ENCODE measurements at places on chromosomes 5 and 9.

- no peaks in the 10 kb centered on the region for H3K4me1 ChIP-seq
- no peaks in the 10 kb centered on the region for H3K36me3 ChIP-seq
- no peak overlapping the region for H3K27ac ChIP-seq
- no peak for DNase-seq
- no peaks in the 10 kb centered on the region for H3K27me3 ChIP-seq
Measured at GRCh38 chr5:174412941-174413340, 311.4 kb upstream of the MSX2 start.

- no peak overlapping the region for H3K4me3 ChIP-seq
- no peaks in the 10 kb centered on the region for H3K4me1 ChIP-seq
- no peaks in the 10 kb centered on the region for H3K27me3 ChIP-seq
Measured at GRCh38 chr5:166018716-166019115, 2272.7 kb upstream of the WWC1 start.

DNA sequence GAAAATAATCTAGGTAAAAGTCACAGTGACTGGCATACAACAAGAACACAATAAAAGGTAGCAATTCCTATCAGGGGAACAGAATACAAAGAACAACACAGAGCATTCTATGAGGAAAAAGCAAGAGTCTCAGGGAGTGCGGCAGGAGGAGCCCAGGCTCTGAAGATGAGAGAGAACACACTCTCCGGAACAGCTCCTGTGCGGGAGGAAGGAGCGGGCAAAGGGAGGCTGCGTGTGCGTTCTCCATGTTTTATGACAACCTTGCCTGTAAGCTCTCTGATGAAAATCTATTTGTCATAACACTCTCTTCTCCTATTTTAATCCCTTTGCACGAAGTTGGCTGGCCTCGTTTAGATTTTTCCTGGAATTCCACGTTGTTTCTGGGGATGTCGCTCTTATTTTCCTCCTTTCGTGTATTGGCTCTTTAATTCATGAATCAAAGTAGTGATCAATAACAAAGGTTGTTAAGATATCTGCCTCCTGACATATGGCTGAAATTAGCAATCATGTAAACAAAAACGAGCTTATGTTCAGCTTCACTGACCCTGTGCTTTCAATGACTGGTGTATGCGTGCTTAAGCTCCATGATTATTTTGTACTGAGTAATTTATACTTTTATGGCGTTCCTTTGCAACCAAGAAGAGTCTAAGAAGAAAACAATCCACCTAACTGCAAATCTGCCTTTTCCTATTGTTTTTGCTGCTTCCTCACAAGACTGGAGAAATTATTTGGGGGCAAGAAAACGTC is 109.5 kb downstream of the MYO10 start:
- no peaks in the 10 kb centered on the region for H3K36me3 ChIP-seq
- DNase-seq = no peak
- no peak overlapping the region for H3K27ac ChIP-seq
- no peaks in the 10 kb centered on the region for H3K4me1 ChIP-seq
- H3K27me3 ChIP-seq = no peaks in the 10 kb centered on the region
- H3K4me3 ChIP-seq = no peak overlapping the region

- no peak overlapping the region for H3K27ac ChIP-seq
- no peak overlapping the region for H3K4me3 ChIP-seq
- H3K36me3 ChIP-seq = no peaks in the 10 kb centered on the region
- no peaks in the 10 kb centered on the region for H3K4me1 ChIP-seq
Measured at GRCh38 chr5:164360589-164360988, 855.2 kb downstream of the MAT2B start.

DNA sequence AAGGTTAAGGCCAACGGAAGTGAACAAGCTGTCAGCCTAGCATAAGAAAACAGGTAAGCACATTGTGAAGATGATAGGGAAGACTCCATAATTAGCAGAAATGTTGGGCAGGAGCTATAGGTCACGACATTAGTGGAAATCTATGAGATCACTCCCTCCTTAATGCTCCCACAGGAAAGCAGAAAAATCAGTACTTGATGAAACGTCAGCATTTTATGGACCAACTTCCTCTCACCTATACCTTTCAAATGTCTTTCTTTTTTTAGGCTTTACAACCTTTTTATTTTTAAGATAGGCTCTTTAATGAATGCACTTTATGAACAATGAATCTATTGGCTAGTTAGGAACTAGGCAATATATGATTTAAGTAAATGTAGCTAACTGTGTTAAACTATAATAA is 29.4 kb upstream of the HCN1 start:
- H3K36me3 ChIP-seq = no peaks in the 10 kb centered on the region
- no peak overlapping the region for H3K4me3 ChIP-seq
- no peak overlapping the region for H3K27ac ChIP-seq
- no peaks in the 10 kb centered on the region for H3K27me3 ChIP-seq

DNA sequence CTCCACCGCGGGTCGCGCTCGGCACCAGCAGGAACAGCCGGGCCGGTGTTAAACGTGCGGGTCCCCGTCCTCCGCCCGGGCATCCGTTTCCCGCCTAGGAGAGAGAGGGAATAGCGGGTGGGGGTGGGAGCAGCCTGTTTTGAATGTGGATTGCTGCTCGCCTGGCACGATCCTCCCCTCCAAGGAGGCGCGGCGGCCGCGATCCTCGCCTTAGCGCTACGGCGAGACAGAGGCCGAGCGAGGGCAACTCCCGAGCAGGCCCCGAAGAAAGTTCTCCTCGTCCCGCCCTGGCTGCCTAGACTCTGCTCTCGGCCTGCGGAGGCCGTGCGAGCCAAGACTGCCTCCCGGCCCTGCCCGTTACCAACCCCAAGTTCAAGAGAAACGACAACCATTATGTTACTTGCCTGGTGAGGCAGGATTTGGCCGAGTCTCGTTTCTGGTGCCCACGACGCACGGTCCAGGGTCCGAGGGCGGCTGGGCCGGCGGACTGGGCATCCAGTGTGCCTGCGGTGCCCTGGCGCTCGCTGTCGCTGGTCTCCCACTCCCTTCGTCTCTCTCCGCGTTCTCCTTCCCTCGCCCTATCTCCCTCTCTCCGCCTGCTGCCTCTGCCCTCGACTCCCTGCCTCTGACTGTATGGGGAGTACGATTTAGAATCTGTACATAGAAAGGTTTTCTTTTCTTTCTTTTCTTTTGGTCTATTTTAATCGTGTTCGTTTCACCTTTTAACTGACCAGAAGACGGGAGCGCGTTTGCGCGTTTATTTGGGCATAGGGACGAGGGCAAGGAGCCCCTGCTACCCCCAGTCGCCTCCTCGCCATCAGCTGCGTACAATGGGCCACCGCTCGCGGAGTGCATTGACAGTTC is 724 bp downstream of the NR2F1-AS1 start:
- H3K27ac ChIP-seq = peak overlapping the region; percentile 86
- no peaks in the 10 kb centered on the region for H3K36me3 ChIP-seq
- H3K27me3 ChIP-seq = peaks cover 52% of the 10 kb centered on the region
- H3K4me1 ChIP-seq = peaks cover 40% of the 10 kb centered on the region

DNA sequence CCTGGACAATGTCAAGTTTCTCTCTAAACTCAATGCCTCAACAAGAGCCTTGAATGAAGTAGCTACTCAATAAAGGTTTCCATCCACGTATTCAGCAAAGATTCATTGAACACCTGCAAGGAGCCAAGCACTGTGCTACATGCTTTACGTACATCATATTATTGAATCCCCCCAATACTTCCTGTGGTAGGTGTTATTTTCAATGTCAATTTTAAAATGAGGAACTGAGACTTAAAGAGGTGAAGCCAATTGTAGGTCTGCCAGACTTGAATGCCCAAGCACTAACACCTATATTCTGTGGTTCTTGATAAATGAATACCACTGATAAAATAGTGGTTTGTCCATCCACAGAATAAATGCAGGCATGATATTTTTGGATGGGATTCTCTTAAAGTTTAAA is 162.3 kb downstream of the DRD1 start:
- no peaks in the 10 kb centered on the region for H3K4me1 ChIP-seq
- H3K27ac ChIP-seq = no peak overlapping the region

GRCh38 chr5:35087991-35088390 is 40.2 kb upstream of the AGXT2 start:
- no peaks in the 10 kb centered on the region for H3K27me3 ChIP-seq
- no peaks in the 10 kb centered on the region for H3K36me3 ChIP-seq
- H3K4me3 ChIP-seq = no peak overlapping the region
- no peak overlapping the region for H3K27ac ChIP-seq
- DNase-seq = no peak
- no peaks in the 10 kb centered on the region for H3K4me1 ChIP-seq

DNA sequence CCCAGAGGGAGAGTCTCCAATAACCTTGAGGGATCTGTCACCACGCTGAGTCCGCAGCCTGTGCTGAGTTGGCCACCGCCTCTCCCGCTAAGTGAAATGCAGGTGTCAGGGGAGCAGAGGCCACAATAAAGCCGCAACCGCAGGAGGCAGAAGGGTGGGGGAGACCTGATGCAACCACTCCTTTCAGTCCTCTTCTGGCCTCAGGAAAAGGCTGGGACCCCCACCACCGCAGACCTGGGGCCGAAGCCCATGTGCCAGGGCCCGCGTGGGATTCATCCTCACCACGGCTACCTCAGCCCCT is 576 bp downstream of the MAP1B start:
- H3K4me3 ChIP-seq = peak overlapping the region; percentile 52
- H3K27me3 ChIP-seq = peaks cover 15% of the 10 kb centered on the region
- DNase-seq = no peak
- peak overlapping the region; percentile 75 for H3K27ac ChIP-seq

DNA sequence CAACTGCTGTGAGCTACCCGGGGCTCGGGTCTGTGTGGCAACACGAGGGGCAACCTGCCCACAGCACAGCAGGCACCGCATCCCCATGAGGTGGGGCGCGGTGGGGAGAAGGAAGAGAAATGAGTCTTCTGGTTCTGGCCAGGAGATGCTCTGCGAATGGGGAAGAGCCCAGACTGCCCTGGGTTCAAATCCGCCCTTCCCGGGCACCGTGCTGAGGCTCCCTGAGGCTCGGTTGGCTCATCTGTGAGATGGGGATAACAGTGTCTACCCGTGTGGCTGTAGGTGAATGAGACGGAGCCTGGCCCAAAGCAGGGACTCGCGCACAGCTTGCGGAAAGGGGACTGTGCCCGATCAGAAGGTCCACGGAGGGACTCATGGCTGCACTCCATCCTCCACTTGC is 123.9 kb downstream of the VAV2 start:
- DNase-seq = no peak
- no peaks in the 10 kb centered on the region for H3K27me3 ChIP-seq
- H3K4me1 ChIP-seq = peaks cover 13% of the 10 kb centered on the region
- no peak overlapping the region for H3K27ac ChIP-seq

- peaks cover 39% of the 10 kb centered on the region for H3K36me3 ChIP-seq
- no peaks in the 10 kb centered on the region for H3K27me3 ChIP-seq
- no peak overlapping the region for H3K27ac ChIP-seq
- H3K4me3 ChIP-seq = no peak overlapping the region
Measured at GRCh38 chr5:69431424-69432303, 16.7 kb downstream of the MARVELD2 start.

DNA sequence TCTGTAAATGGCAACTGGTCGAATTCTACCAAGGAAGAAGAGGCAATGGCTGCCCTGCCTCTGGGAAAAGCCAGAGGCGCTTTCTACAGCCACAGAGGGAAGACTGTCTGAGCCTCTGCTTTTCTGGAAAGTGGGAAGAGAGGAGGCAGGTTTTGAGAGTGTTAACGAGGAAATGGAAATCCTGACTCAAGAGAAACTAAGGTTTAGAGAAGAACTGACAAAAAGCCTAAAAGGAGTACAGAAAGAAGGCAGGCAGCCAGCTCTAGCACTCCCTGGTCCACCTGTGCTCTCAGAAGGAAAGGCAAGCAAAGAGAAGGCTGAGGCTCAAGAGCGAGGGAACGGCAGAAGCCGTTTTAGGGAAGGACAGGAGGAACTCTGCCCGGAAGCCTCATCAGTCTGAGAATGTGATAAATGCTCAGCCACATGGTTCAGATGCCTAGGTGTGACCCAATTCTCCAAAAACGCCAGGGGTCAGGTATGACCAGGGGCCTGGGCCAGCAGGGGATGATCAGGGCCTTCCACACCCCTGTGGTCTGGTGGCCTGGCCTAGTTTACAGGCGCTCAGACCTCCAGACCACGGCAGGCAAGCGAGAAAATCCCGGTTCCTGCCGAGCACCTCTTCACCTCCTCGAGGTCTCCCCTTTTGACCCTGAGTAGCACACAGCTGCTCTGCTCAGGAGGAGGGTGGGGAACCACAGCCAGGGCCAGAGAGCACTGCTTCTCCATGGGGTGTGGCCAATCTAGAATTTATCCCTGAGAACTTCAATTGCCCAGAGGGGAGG is 79.9 kb upstream of the FBXW11 start:
- no peaks in the 10 kb centered on the region for H3K4me1 ChIP-seq
- no peak overlapping the region for H3K27ac ChIP-seq
- DNase-seq = peak; percentile 18
- H3K36me3 ChIP-seq = peaks cover 34% of the 10 kb centered on the region

GRCh38 chr5:39452846-39453245 is 28.1 kb upstream of the DAB2 start:
- H3K4me3 ChIP-seq = no peak overlapping the region
- no peak overlapping the region for H3K27ac ChIP-seq
- no peak for DNase-seq
- no peaks in the 10 kb centered on the region for H3K4me1 ChIP-seq
- H3K36me3 ChIP-seq = no peaks in the 10 kb centered on the region

GRCh38 chr5:14172149-14172795 is 29.1 kb downstream of the TRIO start:
- H3K27ac ChIP-seq = no peak overlapping the region
- no peak overlapping the region for H3K4me3 ChIP-seq
- H3K36me3 ChIP-seq = no peaks in the 10 kb centered on the region
- no peaks in the 10 kb centered on the region for H3K27me3 ChIP-seq
- peaks cover 54% of the 10 kb centered on the region for H3K4me1 ChIP-seq
- DNase-seq = no peak

DNA sequence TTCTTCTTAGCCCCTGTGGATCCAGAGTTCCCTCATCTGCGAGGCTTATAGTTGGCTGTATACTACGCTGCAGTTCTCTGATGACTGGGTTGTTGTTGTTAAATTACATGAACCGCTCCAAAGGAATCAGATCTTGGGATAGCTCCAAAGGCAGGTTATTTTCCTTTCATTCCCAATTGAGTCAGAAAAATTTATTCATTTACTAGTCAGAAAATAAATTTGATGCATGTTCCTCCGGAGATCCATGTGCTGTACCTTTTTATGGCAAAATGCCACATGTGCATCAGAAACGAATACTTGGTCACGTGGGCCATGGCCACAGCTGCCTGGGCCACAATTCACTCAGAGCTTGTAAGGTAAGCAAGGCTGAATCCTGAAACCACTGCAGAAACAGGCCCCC is 304.0 kb downstream of the NR2F1-AS1 start:
- no peaks in the 10 kb centered on the region for H3K27me3 ChIP-seq
- H3K4me1 ChIP-seq = no peaks in the 10 kb centered on the region
- no peak overlapping the region for H3K4me3 ChIP-seq
- DNase-seq = no peak
- no peak overlapping the region for H3K27ac ChIP-seq

- no peaks in the 10 kb centered on the region for H3K36me3 ChIP-seq
- H3K27ac ChIP-seq = no peak overlapping the region
- no peak for DNase-seq
- no peaks in the 10 kb centered on the region for H3K27me3 ChIP-seq
- no peak overlapping the region for H3K4me3 ChIP-seq
Measured at GRCh38 chr9:37732086-37732741, 21.4 kb upstream of the TRMT10B start.

All from upper lobe of left lung (tissue), 6 donors.